ENCODE measurements at places on chromosomes 1 and 21.

DNA sequence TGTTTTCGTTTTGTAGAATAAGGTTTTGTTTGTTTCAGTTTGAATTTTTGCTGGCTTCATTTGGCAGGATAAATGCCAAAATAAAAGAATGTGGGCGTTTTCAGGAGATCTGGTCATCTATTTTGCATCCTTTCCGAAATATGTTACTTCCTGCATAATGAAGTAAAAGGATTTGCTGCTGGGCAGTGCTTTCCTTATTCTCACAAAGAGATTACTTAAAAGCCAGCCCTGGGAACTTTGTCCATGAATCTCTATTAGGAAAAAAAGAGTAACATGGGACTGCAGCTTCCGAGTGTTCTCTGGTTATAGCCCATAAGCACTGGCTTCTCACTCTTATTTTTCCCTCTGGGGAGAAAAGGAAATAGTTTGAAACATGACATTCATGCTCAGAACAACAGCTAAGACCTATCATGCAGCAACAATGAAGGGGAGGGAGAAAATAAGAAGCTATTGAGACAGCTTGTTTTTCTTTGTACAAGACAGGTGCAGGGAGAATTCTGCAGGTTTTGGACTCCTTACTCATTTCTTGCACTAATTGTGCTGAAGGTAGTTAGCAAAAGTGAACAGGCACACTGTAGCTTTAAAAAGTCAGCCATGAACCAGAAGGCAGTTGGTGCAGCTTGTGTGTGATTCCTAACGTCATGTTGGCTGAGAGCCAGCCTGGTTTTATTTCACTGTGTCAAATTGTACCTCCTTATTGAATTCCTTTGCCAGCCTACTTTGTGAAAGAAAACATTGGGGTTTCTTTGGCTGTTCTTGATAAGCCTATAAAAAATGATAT, at the start of gene SAMD13:
Gene SAMD13 (plus strand): TSS at position 705 of the 781 bp plus-strand sequence. CDS start 1,527 bp downstream, outside the sequence.
- peak; percentile 37 for DNase-seq

- no peak for DNase-seq
These were observed 22.4 kb downstream of the LY9 start for GRCh38 chr1:160818207-160818937.

DNA sequence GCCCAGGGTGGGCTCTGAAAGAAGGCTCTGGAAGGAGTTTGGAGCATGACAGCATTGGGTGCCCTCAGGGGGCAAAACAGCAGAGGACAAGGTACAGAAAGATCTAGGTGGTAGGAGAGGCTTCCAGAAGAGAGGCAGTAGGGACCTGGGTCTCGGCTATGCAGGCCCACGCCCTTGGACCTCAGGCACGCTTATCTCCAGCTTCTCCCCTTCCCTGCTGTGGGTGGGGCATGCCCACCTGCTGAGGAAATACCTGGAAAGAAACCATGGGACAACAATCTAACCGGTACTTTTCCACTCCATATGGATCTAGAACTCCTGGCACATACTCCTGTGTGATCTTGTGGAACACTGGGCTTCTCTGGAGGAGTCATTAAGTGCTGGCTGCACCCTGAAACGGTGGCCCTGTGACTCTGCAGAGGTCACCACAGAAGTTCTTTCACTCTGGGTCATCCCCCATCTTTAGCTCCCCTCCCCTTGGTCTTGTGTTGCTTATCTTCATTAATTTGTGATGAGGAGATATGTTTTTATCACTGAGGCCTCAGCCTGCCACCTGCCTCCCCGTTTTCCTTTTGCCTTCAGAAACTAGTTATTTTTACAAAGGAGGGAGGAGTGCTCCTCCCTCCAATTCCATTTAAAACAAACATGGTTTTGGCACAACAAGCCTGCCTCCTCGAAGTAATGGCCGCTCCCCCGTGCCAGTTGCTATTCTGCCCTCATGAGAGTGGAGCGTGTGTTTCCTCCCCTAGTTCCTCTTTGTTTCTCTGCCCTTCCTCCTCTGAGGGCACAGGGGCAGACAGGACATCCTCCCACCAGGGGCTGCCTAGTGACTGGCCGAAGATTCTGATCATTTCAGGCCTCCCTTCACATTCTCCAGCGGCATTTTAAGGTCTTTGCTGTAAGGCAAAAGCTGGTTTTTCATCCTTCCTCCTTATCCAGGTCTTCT, 78.0 kb upstream of the ATP5PO start:
- peak; percentile 24 for DNase-seq

DNA sequence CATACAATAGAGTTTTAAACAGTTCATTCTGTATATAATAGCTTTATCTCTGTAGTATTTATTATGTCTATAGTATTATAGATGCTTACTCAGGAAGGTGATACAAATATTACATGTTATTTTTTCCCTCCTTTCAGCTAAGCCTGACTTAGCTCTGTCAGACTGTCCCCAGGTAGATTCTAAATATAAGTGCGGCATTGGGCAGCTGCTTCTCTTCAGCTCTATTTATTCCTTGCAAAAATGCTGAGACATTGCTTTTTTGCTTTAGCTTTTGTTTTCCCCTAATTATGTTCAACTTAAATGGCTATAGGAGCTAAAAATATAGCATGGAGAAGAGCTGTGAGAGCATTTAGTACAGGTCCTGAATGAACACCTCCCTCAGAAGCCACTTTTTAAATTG, 203.2 kb upstream of the BEND5 start:
- DNase-seq = no peak

DNA sequence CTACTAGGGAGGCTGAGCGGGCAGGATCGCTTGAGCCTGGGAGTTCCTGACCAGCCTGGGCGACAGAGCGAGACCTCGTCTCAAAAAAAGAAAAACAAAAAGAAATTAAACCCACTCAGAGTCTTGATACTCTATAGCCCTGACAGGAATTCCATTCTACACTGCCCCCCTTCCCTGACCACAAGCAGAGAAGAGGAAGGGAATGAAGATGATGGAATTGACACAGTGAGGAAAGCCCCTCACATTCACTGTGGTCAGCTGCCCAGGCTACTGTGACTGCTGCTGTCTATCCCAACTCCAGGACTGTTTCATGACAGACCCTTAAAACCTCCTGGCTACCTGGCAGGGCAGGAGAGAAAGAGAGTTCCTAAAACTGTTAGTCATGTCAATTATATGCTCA, 12.1 kb downstream of the LIN9 start:
- no peak for DNase-seq

DNA sequence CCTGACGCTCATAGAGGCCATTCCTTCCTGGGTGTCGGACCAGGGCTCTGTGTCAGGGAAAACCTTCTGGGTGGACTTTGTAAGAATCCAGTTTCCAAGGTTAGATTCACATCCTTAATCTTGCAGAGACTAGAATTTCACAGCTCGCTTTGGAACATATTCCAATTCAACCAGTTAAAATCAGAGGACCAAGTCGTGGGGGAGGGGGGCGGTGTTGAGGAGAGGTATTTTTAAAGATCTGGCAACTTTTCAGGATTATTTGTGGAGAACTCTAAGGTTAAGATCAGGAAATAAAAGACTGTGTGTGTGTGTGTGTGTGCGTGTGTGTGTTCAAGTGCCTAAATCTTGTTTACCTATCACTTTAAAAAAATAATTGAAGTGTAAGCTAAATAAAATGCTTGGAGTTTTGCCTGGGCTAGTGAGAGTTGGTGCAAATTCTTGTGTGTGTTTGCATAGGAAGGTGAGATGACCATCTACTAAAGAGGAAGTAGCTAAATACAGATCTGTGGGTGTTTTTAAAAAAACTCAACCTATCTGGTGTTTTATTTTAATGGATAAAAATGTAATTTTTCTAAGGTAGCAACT, 21.8 kb downstream of the TENT5C start:
- no peak for DNase-seq

- no peak for DNase-seq
These were observed 2.8 kb upstream of the LSM10 start for GRCh38 chr1:36400514-36400824.

GRCh38 chr1:13892671-13893325, 192.8 kb downstream of the PRDM2 start:
- DNase-seq = no peak

DNA sequence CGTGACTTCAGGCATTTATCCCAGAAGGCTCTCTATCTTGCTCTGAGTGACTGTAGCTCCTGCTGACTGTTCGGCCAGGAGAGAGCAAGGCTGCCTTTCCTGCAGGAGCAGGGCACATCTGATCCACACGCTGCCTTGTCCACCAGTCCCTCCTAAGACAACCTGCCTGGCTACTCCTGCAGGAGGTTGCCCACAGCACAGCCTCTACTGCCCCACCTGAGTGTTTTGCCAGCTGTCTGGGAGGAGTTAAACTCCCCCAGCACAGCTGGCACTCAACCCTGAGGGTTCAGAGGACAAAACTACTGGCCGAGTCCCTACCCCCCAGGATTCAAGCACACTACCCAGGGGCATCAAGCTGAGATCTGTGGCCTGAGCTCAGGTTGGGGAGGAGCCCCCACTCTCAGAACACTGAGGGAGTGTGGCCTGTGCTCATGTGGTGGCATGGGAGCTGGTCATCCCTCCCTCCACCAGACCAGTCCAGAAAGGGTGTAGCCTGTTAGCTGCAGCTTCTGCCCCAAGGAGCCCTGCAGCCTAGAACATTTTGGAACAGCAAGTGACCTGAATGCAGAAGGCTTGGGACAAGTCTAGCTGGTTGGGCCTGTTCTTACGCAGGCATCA, 237.3 kb downstream of the SLC44A5 start:
- no peak for DNase-seq

DNA sequence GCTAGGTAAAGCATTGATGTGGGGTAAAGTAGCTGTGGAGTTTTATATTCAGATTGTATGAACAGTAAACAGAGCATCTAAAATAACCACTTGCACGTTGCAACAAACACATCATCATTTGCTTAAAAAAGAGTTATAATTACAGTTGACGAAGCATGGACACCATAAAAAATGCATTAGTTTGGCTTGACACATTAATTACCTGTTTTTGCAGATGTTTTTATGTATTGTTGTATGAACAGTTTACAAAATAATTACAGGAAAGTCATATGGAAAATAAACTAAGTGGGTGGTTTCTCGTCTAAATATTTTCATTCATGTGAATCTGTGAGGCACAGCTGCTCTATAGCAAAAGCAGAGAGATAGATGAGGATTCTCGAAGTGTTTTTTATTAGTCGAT, 108.3 kb downstream of the RPS6KC1 start:
- no peak for DNase-seq

DNA sequence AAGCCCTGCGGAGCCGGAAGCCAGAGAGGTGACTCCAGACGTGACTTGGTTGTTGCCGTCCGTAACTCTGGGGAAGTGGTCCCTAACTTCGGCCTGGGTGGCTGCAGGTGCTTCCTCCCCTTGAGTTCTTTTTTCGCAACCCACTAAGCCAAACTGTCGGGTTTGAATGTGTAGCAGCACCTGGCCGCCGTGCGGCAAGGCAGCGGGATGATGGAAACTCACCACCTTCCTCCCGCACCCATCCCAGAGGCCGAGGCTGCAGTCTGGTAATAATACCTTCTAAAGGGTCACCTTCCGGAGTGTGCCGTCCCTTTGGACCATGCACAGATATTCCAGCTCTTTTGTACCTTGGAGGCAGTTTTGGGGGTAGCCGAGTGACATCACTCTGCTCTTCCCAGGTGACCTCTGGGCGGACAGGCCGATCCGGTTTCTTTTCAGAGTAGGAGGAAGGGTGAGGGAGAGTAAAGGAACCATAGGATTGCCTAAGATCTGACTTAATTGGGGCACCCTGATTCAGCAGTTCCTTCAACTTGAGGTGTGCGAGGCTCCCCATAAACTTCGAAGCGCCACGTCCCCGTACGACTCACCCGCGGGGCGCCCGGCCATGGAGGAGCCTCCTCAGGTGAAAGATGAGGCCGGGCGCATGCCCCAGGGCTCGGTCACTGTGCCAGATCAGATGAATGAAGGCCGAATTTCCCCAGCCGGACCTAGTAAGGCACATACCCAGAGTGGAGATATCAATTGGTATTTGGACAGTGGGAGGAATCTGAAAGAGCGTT, 1.0 kb downstream of the KCNK1 start:
- DNase-seq = no peak

GRCh38 chr1:157113631-157114030, 14.0 kb upstream of the ETV3L start:
- DNase-seq = no peak

- peak; percentile 37 for DNase-seq
These were observed 22.2 kb downstream of the SLC2A1 start for GRCh38 chr1:42936309-42937078.

- DNase-seq = no peak
These were observed 51.7 kb downstream of the ZNF326 start for GRCh38 chr1:90046635-90047034.

- DNase-seq = peak; percentile 46
These were observed 26.2 kb downstream of the NEK2 start for GRCh38 chr1:211648980-211649934.

DNA sequence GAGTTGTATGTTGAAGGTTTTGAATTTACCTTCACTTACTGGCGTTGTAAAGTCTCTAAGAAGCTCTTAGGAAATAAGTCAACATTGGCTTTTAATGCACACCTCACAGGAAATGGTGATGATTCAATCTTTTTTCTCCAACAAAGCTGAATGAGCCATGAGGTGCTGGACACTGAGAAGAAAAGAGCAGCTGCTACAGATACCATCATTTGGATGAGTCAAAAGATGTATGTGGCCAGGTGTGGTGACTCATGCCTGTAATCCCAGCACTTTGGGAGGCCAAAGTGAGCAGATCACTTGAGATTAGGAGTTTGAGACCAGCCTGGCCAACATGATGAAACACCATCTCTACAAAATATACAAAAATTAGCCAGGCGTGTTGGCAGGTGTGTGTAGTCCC, 3.3 kb upstream of the IL23R start:
- DNase-seq = no peak

DNA sequence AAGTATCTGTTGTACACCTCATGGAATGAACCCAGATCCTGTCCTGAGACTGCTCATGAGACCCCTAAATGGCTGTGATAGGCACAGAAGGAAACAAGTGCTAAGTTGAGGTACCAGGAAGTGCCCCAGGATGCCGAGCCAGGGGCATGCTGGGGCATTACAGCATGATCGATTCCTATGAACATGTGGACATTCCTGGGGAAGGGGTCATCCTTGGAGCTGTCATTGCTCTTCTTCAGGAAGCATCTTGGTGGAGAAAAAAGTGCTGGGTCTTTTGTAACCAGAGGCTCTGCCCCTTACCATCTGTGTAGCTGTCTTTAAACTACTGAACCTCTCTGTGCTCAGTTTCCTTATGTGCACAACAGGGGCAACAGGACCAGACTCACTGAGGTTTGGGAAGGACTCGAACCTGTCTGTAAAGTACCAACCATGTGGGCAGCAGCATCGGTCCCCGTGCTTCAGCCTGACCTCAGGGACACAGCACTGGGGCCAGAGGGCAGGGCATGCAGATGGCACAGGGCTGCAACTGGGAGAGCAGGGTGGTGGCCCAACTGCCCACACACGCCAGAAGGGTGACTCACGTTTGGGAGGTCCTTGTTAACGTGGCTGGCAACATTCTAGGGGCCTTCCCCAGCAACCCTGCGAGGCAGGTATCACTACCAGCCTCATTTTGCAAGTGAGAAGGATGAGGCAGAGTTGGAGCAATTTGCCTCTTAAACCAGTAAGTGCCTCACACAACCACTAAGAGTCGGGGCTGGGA, 142.3 kb upstream of the EDN2 start:
- DNase-seq = no peak

Measured in uterus (tissue), 4 donors.